Ecto neural progenitor cell (in vitro differentiated cells): ENCODE measurements at places on chromosomes 3 and 15.
A peak's percentile ranks its signal among the peaks of the same experiment; 100 is the strongest.

- DNase-seq, result no peak
These were observed 102.9 kb downstream of the CHST2 start for GRCh38 chr3:143222505-143222904.

GRCh38 chr3:9403463-9403862 is 6.0 kb downstream of the SETD5 start:
- no peak for DNase-seq

- no peak for DNase-seq
These were observed 135.7 kb downstream of the SLC9A9 start for GRCh38 chr3:143712522-143712921.

GRCh38 chr15:64099379-64099778 is 3.6 kb downstream of the SNX1 start:
- DNase-seq, result no peak

- no peak for DNase-seq
These were observed 6.6 kb upstream of the ZNF148 start for GRCh38 chr3:125381743-125382142.

DNA sequence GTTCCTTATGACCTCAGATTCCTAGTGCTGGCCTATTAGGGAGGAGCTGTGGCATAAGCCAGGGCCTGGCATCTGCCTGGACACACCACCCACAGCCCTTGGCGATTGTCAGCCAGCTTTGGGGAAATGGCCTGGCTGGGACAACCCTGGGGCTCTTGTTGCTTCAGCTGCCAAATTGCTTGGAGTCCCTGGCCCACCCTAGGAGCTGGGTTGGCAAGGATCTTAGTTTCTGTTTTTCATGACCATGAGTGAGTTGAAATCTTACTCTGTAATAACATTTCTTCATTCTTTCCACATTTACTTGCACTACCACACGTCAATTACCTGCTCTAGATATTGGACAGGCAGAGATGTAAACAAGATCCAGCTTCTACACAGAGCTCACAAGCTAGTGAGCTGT is 1.9 kb upstream of the MYZAP start:
- DNase-seq, result no peak

DNA sequence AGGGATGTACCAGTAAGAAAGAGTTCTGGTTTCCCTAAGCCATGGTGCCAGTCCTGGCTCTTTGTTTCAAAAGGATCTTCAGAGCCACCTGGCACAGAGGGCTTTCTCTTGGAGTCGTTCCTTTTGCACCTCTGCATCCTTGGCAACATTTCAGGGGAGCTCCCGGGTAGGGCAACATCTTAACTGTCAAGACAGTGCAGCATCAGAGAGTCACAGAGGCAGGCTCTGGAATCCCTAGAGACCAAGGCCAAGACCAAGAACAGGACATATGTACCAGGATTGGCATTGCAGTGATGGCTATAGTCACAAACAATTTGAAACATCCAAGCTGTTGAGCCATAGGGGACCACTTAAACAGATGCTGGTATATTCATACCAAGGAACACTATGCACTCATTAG is 129.4 kb upstream of the ADPGK start:
- no peak for DNase-seq

- no peak for DNase-seq
These were observed 42.1 kb downstream of the VGLL4 start for GRCh38 chr3:11601446-11602238.

- no peak for DNase-seq
These were observed 20.7 kb downstream of the EIF2A start for GRCh38 chr3:150567328-150567727.

DNA sequence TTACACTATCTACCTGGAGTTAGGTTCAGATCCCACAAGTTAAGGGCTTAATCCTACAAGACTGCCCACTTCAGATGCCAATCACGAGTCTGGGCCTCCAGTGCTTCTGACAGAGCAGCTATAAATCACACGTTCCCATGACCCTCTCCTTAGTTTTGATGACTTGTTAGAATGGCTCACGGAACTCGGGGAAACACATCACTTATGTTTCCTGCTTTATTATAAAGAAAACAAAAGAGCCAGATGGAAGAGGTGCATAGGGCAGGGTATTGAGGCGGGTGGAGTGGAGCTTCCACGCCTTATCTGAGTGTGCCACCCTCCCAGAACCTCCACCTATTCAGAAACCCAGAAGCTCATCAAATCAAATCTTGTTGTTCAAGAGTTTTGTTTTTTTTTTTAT is 170.8 kb downstream of the MOBP start:
- no peak for DNase-seq

GRCh38 chr15:40282869-40283614 is at the start of gene ANKRD63:
ANKRD63 (minus strand) TSS chr15:40283064; CDS start chr15:40282586, 478 bp downstream.
- DNase-seq, result peak; percentile 65

- DNase-seq, result no peak
These were observed 193.3 kb upstream of the TTC14 start for GRCh38 chr3:180408654-180409053.

DNA sequence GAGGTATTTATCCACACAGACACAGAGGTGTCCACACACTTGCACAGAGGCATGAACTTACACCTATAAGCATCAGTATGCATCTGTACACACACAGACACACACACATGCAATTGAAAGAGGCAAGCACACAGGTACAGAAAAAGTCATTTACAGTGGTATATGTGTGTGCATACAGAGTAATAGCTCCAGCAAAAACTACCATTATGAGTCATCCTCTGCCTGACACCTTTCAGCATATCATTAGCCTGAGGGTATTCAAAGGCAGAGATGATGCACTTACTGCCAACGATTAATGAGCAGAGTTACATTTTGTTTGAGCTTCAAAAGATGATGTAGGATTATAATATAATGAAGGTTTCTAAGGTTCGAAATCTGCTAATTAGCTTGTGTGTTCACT is 100.3 kb upstream of the TPRG1 start:
- DNase-seq, result no peak

DNA sequence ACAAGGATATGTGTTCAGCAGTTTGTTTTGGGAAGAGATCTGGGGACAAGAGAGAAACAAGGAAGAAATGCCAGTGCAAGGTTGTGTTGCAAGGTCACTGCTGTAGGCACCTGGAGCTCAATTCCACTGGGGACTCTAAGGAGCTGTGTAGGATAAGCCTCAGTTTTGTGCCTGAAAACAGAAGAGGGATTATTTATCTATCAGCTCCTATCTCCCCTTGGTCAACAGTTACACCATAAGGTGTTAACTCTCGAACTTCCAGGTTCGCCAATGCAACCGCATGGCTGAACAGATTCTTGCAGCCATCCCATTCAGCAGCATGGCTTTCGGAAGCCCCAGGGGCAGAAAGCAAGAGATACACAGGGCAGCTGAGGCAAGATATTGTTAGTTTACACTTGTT is 41.6 kb upstream of the CNOT10 start:
- DNase-seq, result no peak

DNA sequence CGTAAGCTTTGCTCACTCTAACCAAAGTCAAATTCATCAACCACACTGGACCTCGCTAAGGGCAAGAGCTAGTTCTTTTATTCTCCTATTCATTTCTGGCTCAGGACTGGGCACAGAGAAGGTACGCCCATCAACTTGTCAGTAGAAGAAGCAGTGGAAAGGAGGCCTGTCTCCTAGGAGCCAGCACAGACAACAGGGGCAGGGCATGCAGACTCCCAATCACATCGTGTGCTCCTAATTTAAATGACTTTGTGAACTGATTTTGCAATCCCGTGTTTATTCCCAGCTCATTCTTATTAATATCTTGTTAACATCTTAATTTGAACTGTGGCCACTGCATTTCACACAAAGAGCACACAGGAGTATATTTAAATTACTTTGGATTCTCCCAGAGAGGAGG is 161.1 kb upstream of the BCL6 start:
- no peak for DNase-seq

DNA sequence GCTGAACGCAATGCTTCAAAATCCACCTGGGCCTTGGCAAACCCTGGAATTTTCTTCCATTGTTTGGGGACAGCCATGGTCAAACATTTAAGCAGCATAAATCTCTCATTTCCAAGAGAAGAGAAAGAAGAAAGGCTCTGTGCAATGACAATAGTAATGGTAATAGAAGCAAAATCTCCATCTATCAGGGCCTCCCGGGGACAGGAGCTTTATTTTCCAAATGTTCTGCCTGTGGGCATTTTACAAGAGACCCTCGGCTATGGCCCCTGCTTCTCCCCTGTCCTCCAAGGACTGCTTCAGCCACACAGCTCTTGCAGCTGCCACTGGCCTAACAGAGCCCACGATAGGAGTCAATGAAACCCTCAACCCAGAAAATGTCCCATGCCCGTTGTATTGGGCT is 12.7 kb upstream of the FAM240A start:
- no peak for DNase-seq

- no peak for DNase-seq
These were observed 632 bp upstream of the COPS2 start for GRCh38 chr15:49155834-49156627.

DNA sequence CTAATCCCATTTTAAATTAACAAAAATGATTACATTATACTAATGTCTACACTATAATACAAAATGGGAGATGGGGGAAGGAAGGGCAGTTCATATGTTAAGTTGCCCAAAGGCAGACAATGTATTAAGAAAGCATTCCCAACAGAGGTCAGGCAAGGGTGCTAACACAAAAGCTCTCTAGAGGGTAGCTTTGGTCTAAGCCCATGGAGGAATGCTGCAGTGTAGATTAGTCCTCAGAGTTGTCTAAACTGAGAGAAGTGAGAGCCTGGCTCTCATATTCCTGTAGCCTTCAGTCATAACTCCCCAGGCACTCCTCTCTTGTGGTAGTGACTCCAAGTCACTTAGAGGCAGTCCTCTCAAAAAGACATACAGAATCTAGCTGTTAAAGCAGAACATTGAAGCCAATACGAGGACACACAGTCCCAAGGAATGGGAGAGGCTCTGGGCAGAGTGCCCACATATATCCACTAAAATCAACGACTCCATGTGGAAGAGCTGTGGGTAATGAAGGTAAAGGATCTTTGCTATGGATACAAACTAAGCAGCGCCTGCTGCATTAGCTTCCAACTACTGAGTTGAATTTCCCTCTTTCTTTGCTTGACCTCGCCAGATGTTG is 14.5 kb downstream of the NEK10 start:
- no peak for DNase-seq

- no peak for DNase-seq
These were observed 45.0 kb downstream of the TXNRD3 start for GRCh38 chr3:126609909-126610308.

DNA sequence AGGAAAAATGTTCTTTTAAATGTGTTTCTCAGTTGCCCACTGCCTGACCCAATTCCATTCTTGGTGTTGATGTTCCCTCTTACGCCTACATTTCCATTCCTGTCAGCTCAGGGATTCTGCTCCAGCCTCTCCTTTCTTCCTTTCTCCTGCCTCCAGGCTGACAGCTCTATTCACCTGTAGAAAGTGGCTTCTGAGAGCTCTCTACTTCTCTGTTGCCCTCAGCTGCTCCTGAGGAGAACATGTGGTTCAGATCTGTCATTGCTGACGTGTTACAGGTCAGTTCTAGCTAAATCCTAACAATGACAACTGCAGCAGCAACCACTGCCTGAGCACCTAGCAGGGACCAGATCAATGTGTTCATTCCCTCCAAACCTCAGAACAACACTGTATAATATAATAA is 144.9 kb upstream of the PLAAT1 start:
- DNase-seq, result no peak

- DNase-seq, result peak; percentile 74
These were observed 2.1 kb downstream of the ACVR2B start for GRCh38 chr3:38455639-38456430.

DNA sequence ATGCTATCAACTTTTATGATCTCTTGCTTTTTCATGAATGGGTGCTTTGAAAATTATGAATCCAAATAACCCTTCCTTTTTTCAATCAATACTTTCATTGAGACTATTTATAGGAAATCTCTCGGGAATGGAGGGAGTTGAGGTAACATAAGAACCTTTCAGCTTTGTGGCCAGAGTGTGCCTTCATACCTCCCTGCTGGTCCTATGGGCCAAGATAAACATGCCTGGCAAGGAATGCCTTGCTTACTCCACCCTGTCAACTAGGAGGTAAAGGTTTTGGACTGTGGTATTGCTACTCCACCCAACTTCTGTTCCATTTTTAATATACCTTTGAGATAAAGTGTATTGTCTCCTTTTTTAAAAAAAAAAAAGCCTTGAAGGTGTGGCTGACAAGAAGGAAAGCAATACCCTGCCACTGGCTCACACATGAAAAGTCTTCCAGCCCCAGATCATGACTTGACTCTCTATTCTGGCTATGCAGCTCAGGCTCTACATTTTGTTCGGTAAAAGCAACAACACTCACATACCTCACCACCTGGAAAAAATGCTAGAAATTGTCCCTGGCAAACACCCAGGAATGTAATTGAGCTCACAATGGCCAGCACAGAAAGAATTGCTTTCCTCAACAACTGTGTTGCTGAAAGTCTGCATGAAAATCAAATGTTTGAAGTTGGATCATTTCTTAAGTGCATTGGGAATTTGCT is 35.8 kb downstream of the COL8A1 start:
- no peak for DNase-seq

- DNase-seq, result no peak
These were observed 32.0 kb downstream of the CORO2B start for GRCh38 chr15:68610825-68611224.

GRCh38 chr3:12433823-12434222 is 50.5 kb upstream of the TSEN2 start:
- DNase-seq, result no peak

DNA sequence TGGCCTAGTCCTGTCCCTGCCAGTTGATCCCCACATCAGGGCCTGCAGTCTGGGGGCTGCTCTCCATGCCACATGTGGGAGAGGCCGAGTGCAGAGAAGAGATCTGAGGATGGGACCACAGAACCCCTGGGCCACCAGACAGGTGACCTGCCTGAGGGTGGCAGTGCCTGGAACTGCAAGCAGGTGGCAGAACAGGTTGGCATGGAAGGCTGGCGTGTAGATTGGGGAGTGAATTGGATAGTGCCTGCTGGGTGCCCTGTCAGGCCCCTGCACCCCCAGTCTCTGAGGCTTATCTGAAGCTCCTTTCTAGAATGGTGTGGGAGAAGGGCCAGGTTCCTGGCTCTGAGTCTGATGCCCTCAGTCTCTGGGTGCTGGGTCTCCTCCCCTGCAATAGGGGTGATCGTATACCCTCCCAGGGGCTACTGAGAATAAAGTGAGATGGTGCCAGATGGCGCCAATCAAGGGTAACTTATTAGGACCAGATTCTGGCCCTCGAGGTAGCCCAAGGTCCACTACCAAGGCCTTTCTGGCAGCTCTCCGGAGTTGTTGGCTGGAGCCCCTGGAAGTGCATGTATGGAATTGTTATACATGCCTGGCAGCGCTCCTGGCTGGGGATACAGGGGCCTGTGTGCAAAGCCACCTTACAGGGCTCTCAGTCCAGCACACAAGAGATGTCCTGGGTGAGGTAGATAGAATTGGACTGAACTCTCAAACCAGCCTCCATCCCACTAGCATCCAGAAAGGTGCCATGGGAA is 15.7 kb downstream of the C3orf18 start:
- DNase-seq, result no peak

GRCh38 chr3:177561769-177562392 is 364.6 kb upstream of the TBL1XR1 start:
- no peak for DNase-seq

- DNase-seq, result no peak
These were observed 55.4 kb downstream of the AGBL1 start for GRCh38 chr15:86135041-86135440.
